NCI-H1092 (cell line): ENCODE measurements at places on chromosomes 12 and 14.

- DNase-seq = no peak
Observed at GRCh38 chr12:597926-598568, 65.2 kb downstream of the NINJ2 start.

DNA sequence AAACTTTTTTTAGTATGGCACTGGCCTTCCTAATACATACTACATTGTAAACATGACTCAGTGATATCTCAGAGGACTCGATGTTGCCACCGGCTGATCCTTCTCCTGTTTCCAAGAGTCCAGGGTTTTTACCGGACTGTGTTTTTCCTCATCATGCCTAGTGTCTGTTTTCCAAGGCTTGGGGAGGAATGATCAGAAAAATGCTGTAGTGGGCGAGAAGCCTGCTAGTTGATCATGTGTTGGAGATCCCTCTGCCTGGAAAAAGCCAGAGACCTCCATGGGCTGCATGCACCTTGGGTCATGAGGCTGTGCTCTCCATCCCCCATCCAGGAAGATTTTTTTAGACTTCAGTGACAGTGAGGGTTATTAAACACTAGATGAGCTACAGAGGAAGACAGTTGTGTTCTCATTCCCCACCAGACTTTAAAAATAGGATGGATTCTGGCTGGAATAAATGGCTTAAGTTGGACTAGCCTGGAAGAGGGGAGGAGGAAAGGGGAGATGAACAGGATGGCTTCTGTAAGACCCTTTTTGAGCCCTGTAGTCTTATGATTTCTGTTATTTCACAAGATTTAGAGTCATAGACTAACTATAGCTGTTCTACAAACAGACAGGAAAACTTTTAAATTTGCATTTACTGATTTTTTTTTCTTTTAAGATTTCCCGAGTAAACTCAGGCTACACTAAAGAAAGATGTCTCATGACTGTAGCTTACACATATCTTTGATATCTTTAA, 145.7 kb downstream of the SAMD4A start:
- DNase-seq = no peak

DNA sequence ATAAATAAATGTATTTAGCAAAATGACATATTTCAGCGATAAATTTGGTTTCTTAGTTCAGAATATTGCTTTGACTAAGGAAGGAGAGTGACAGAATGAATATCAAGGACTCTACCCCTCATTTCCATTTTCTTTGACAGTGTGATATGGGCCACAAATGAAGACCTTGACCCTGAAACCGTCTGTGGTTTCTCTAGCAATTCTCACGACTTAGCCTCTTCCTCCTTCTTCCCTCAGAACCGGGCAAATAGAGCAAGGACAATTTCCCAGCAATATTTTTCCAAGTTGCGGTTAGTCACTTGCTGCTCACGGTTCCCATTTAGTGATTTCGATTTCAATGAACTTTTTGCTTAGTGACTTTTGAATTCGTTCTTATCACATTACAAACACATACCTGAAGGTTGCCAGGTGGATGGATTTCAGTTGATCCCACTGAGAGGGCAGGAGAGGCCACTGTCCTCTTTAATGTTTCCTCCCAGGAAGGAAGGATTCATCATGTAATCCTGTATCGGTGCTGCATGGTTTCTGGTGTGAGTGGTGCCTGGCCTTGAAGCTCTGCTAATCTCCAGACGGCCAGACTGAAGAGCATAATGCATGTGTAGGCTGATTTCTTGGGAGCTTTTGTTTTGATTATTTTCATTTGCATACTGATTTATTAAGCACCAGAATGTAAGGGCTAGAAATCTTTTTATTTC, 77.6 kb downstream of the CHST11 start:
- no peak for DNase-seq

GRCh38 chr12:2389079-2389790, 336.4 kb downstream of the CACNA1C start:
- DNase-seq = no peak

GRCh38 chr12:56271031-56271430, 4.3 kb downstream of the COQ10A start:
- no peak for DNase-seq

GRCh38 chr12:30756074-30756473, 1.3 kb upstream of the CAPRIN2 start:
- DNase-seq = no peak

DNA sequence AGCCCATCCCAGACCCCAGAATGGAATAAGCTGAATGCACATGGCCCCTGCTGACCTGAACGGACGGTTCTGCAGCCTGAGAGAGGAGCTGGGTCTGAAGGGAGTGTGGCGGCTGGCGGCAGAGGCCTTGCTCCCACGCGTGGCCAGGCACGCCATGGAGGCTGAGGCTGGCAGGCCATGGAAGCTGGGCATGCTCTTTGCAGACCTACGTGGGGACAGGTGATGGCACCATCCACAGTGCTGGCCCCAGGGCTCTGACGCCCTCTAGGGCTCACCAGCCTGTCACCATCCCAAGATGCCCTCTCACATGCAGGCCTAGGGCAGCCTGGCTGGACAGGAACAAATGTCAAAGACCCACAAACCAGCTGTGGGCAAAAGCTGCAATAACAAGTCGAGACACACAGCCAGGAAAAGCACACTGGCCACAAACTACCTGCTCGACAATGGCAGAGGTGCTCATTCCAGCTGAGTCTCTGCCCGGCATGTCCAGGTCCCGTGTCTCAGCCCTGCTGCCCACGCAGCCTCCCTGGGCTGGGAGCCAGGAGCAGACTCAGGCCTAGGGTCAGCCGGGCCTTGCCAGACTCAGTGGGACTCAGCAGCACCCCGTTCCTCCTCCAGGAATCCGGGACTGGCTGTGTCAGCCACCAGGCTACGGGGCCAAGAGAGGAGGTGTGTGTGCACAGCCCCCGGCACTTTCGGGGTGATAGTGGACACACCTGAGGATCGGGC, 19.7 kb downstream of the BTBD6 start:
- DNase-seq = no peak
